Neural crest cell (in vitro differentiated cells): ENCODE measurements at places on chromosomes 7 and 10.

- no peak for DNase-seq
Observed at GRCh38 chr10:86355571-86356038, 11.0 kb downstream of the GRID1 start.

DNA sequence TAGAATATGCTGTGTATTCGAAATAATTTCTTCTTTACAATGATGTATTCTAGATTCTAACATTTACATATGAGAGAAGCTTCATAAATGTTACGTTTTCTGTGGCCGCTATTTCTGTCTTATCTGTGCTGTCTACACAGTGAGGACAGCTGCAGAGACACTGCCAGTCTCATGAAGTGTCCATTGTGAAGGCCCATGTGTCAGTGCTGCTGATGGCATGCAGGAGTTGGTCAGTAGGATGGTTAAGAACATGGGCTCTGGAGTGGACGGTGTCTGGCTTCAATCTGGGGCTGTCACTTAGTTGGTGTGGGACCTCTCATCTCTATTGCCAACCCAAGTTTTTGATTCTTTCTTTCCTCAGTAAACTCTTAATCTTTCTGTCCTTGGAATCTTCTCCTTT lies 137.3 kb downstream of the SDK1 start:
- DNase-seq: no peak

GRCh38 chr7:1532456-1533254 lies 2.2 kb downstream of the MAFK start:
- DNase-seq: no peak

- no peak for DNase-seq
Observed at GRCh38 chr7:50492770-50493519, 42.8 kb upstream of the FIGNL1 start.

DNA sequence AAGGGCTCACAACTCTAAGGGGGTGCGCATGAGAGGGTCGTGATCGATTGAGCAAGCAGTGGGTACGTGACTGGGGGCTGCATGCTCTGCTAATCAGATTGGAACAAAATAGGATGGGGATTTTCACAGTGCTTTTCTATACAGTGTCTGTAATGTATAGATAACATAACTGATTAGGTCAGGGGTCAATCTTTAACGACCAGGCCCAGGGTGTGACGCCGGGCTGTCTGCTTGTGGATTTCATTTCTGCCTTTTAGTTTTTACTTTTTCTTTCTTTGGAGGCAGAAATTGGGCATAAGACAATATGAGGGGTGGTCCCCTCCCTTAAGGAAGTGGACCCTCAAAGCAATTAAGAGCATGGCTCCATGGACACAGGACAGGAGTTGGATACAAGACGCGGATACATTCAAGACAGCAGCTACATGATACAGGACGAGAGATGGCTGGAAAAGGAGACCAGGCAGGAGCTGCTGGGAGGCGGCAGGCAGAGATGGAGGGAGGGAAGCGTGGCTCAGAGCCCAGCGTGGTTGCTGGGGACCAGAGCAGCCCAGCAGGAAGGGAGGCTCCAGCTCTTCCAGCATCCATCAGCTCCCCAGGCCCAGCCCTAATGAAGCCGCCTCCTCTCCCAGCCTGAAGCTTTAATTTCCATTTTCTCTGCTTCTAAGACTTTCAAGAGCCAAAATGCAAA lies 31.6 kb downstream of the GSDME start:
- no peak for DNase-seq

DNA sequence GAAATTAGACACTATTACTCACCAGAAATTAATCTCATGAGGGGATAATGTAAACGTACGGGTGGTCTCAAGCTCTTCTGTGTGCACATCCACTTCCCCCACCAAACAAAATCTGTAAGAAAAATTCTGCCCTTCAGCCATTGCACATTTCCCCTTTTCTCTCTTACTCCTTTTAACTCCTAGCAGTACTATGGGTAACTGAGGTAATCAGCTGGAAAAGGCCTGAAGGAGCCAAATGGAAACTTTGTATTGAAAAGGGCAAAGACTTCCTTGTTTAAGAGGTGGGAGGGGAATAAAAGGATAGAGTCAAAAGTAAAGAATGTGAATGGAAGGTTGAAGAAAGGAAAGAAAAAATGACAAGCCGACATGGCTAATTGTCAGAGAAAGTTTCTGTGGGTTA lies 273.8 kb downstream of the RNLS start:
- no peak for DNase-seq

DNA sequence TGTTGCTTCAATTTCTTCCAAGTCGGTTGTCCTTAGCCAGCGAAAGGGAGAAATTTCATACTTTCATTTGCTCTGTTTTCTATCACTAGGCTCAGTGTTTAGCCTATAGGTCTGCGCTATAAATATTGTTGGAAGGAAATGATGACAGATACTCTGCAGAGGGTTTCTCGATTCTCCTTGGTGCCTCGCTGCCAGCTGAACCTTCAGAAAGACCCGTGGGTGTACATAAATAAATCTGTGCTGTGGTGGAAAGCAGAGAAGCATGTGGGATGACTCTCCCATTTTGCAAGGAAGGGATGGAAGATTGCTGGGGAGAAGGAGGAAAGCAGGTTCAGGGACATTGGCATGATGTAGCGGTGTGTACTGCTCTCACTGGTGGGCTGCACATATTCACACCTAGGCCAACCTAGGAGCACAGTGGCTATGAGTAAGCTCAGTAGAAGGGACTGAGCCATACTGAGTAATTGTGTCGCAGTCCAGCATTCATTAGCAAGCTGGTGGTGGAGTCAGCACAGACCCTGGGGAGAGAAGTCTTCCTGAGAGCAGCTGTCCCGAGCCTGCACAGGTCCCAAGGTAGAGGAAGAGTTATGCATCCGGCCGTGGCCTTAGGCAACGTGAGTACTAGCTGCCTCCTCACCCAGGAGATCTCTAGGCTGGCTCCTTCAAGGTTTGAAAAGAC lies 50.5 kb downstream of the PNLIPRP3 start:
- DNase-seq: no peak

GRCh38 chr7:108263425-108263824 lies 133.3 kb upstream of the LAMB4 start:
- DNase-seq: no peak

- DNase-seq: no peak
Observed at GRCh38 chr10:130045091-130045652, 65.5 kb downstream of the C10orf143 start.

GRCh38 chr10:100827819-100828737 lies 82.7 kb downstream of the PAX2 start:
- peak; percentile 50 for DNase-seq

GRCh38 chr7:31633467-31633866 lies 53.5 kb upstream of the PPP1R17 start:
- DNase-seq: no peak

DNA sequence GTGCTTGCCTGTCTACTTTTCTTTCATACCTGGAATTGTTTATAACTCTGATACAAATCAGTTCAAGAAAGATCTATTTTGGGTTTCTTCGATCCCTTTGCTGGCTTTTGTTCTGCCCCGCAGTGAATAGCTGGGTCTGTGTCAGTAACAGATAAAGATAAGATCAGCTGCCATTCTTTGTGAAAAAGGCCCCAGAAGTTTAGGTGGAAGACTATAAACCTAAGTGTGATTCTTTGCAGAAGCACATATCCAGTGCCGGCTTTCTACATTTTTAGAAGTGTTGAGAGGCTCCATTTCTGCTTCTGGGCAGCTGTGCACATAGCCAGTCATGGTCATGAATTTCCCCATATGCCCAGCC lies 686.4 kb upstream of the C7orf33 start:
- no peak for DNase-seq
